ENCODE measurements at places on chromosomes 2 and 18.
A peak's percentile ranks its signal among the peaks of the same experiment; 100 is the strongest.

- no peak for DNase-seq
Observed at GRCh38 chr2:176297067-176297466, 27.8 kb downstream of the MTX2 start.

DNA sequence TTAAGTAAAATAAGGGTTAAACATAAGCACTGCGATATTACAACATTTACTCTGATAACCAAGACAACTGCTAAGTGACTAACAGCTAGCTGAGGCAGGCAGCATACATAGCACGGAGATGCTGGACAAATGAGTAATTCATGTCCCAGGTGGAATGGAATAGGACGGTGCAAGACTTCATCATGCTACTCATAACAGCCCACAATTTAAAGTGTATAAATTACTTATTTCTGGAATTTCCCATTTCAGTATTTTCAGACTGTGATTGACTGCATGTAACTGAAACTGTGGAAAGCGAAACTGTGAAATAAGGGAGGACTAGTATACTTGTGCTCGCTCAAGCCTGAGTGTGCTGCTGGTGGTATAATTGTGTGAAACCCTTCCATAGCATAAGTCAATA is 12.9 kb downstream of the IER3IP1 start:
- peak; percentile 90 for DNase-seq

DNA sequence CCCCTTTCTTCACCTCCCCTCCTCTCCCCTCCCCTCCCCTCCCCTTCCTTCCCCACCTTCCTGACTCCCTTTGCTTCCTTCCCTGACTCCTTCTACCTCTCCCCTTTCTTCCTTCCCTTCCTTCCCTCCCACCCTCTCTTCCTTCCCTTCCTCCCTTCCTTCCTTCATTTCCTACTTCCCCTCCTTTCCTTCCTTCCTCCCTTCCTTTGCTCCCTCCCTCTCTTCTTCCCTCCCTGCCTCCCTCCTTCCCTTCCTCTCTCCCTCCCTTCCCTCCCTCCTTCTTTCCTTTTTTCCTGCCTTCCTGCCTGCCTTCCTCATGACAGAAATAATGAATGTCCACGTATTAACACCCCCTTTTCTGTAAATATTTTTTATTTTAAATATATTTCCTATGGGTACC is 260.2 kb downstream of the ZNF407 start:
- no peak for DNase-seq

- DNase-seq: peak; percentile 25
Observed at GRCh38 chr18:8254654-8255053, 354.6 kb upstream of the RAB12 start.

GRCh38 chr2:99490623-99491461 is 1.0 kb upstream of the REV1 start:
- peak; percentile 12 for DNase-seq

DNA sequence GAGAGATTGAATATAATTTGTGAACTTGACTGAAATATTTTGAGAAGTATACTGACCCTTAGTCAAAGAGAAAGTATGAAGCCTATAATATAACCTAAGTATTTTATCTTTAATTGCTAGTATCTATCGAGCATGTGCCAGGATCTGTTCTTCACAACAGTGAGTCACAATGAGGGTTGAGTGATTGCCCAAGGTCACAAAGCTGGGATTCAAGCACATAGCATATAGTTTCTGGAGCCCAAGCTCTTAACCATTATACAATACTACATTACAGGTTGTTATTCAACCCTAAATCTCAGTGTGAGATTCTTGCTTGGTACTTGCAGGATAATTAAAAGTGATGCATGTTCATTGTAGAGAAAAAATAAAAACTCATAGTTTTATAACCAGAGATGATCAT is 97.2 kb downstream of the RAB3GAP1 start:
- peak; percentile 89 for DNase-seq

DNA sequence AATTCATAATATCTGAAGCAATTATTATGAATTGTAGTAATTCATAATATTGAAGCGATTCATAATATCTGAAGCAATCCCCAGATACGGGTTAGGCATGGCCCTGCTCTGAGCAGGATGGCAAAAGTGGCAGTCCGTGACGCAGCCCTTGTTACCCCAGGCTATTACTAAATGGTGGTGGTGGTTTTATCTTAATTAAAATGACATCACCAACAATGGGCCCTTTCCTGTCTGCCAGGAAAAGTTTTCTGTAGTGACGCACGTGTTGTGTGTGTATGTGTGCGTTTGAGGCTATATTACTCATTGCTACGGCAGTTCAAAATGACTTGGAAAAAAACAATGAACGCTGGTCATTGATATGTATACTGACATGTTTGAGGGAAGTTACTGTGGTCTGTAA is 10.6 kb upstream of the MOCOS start:
- DNase-seq: peak; percentile 31
